ENCODE measurements at places on chromosomes 16 and 17.

DNA sequence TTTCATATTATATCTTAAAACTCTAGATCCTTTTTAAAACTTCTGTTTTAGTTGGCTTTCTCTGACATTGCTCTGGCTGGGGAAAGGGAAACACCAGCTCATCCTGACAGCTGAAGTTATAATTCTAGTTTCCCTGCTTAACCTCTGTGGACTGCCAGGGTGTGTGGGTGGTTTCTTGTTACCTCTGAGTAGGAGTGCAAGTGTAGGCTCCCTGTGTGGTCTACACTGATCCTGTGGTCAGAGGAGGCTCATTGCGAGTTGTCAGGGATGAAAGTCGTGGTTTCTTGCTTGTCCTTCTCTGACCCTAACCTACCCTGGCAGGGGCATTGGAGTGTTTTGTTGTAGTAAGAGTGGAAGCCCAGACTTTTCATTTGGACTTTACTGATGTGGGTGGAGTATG, 221.0 kb downstream of the UTP18 start:
- no peak for DNase-seq

- no peak for DNase-seq
Observed at GRCh38 chr17:67285360-67285759, 40.4 kb upstream of the HELZ start.

DNA sequence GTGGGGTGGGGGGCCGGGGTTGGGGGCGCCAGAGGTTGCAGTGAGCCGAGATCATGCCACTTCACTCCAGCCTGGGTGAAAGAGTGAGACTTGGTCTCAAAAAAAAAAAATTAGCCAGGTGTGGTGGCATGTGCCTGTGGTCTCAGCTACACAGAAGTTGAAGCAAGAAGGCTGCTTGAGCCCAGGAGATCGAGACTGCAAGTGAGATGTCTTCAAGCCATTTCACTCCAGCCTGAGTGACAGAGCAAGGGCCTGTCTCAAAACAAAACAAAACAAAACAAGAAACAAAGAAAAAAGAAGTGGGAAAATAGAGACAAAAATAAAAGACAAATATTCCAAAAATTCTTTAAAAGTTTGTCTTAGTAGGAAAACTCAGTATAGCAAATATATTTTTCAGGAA, 135.1 kb upstream of the CORO6 start:
- no peak for DNase-seq

- no peak for DNase-seq
Observed at GRCh38 chr17:77185137-77185536, 44.4 kb downstream of the SEC14L1 start.

- DNase-seq = no peak
Observed at GRCh38 chr16:89407925-89408300, 82.4 kb downstream of the ANKRD11 start.

DNA sequence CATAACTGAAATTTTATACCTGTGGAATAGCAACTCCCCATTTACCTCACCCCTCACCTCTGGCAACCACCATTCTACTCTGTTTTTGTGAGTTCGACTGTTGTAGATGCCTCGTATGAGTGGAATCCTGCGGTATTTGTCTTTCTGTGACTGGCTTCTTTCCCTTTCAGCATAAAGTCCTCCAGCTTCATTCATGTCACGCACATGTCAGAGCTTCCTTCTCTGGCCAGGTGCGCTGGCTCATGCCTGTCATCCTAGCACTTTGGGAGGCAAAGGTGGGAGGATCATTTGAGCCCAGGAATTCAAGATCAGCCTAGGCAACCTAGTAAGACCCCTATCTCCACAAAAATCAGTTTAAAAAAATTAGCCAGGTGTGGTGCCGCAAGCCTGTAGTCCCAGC, 278.4 kb downstream of the PARN start:
- no peak for DNase-seq

GRCh38 chr17:82215095-82215971, 2.7 kb upstream of the CCDC57 start:
- DNase-seq = no peak

DNA sequence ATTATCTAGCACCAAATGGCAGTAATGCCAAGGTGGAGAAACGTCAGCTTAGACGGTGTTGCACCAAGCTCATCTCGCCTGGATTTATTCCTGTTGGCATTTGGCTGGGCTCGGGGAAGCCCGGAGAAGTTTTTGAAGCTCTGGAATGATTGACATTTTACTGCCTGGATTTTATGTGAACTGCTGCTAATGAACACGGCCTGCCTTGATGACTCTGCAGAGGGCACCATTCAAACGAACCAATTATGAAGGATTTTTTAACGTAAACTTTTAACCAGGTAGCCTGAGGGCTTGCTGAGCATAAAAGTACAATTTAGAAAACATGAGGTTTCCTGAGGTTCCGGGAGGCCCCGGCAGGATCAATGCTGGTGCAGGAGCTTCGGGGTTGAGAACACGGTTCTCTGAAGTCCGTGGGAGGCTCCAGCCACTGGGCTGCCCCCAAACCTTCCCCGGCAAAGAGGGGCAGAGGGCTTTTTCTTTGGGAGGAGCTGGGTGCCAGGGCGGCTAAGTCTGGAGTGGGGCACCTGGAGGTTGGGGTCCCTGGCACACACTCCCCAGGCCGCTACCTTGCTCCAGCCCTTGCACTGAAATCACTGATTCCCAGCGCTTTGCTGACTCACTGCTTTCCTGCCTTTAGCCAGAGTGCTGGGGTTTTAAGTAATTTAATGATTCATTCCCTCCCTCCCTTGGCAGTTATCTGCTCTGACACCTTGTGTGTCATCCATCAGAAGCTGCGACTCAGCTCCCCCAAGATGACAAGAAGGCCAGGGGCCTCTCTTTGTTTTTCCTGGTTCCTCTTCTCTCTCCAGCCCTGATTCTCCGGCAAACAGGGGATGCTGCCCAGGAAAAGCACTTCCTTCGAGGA, 161.2 kb upstream of the IRX3 start:
- no peak for DNase-seq

DNA sequence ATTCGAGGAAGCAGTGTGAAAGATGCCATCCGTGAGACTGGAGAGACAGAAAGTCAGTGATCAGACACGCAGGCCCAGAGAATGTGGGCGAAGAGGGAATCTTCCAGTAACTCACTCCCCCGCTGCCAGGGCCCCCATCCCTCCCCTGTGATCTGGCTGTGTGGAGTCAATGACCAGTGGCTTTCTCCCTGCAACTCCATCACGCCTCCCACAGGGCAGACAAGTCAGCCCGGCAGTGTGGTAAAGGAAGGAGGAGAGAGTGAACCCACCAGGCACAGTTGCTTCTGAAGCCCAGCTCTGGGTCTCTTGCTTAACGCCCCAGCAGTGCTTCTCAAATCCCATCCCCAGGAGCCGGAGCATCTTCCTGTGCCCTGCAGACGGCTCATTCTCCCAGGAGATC, 142.1 kb downstream of the ZNF423 start:
- no peak for DNase-seq

DNA sequence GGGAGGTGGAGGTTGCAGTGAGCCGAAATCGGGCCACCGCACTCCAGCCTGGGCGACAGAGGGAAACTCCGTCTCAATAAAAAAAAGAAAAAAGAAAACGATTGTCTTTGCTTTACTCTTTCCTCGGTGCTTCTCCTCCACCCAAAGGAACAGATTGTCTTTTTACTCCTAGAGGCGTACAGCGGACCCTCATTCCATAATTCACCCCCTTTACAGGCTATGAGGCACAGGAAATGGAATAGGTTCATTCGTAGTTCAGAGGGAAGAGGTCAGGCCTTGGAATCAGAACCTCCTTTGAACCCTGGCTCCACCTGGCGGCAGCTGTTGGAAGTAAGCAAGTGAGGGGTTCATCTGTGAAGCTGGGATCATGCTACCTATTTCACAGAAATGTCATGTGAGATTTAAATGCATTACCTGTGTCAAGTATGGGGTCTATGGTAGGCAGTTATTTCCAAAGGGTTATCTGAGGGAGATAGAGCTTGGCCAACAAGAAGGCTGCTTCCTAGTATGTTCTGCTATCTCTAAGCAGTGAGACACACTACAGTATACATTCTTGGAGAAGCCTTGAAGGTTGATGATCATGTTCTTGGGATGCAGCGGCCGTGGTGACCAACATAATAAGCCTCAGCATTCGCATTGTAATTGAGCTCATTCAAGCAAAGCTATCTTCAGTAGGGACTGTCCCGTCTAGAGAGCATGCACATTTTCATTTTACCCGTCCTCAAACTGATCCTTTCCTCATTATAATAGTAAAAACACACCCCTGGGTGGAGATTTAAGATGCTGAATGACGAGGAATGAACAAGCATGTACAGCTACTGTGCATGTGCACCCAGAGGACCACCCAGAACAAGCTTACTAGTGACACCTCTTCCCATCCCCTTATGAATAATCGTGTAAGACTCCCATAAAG, 18.7 kb upstream of the ZNF689 start:
- DNase-seq = peak; percentile 94

GRCh38 chr16:12646490-12647274, 157.0 kb downstream of the CPPED1 start:
- no peak for DNase-seq

DNA sequence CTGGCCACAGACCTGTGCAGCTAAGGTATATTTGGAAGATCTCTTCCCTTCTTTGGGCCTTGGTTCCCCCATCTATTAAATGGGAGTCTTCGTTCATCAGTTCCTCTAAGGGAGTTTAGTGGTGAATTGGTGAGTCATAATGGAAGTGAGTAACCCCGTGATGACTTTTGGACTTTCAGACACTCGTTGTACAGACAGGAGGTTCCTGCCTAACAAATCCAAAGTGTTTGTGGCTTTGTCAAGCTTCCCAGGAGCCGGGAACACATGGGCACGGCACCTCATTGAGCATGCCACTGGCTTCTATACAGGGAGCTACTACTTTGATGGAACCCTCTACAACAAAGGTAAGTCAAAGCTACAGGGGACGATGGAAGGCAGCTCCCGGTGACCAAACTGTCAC, 40.4 kb downstream of the WSCD1 start:
- no peak for DNase-seq

GRCh38 chr17:13888056-13888609, 181.2 kb upstream of the COX10 start:
- DNase-seq = no peak

- DNase-seq = no peak
Observed at GRCh38 chr16:72635104-72635503, 412.8 kb downstream of the ZFHX3 start.

DNA sequence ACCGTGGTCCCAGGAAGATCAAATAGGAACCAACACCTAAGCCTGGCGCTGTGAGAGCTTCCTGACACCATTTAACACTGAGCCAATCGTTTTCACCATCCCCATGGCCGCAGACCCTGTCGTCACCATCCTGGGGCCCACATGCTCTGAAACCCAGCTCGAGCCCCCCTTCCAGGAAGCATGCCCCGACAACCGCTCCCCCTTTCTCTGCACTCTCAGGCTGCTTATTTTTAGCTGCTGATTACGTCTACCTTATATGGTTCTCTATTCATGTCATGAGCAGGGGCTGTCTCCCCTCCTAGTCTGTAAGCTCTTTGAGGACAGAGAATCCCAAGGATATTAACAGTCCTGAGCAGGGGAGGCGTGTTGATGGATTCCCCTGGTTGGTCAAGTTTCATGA, 10.5 kb downstream of the SRL start:
- no peak for DNase-seq

DNA sequence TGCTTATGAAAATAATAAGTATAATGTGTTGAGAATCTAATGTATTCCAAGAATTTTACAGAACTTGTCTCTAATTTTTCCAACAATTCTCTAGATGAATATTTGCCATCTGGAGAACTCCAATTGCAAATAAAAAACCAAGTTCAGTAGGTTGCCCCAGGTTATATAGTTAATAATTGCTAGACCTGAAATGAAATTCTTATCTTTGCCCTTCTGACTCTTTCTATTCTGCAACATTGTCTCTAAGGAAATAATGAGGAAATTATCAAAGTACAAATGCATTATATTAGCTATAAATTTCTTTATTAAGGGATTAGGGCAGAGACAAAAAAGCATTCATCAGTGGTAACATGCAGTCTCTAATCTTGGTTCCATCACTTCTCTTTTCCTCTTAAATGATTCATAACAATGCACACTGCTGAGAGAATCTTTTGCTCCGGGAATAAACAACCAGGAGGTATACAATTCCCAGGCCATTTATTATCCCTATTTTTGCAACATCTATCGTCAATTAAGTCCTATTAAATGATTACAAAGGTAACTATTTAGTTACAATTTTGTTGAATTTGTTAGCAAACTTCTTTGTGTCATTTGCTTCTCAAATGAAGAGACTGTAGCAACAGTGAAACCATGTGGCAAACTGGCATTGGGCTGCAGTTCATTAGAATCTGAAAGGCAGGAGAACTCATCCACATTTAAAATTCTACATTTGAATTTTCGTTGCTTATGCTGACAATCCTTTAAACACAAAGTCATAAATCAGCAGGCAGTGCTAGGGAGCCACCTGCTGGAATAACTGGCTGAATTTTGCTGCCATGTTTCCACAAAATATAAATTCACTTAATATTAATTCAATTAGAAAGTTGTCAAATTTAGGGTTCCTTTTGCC, 349.6 kb downstream of the KIF2B start:
- peak; percentile 28 for DNase-seq

GRCh38 chr16:24118126-24118821, 137.9 kb upstream of the CACNG3 start:
- no peak for DNase-seq

GRCh38 chr17:52096056-52096455, 62.5 kb downstream of the CA10 start:
- no peak for DNase-seq

DNA sequence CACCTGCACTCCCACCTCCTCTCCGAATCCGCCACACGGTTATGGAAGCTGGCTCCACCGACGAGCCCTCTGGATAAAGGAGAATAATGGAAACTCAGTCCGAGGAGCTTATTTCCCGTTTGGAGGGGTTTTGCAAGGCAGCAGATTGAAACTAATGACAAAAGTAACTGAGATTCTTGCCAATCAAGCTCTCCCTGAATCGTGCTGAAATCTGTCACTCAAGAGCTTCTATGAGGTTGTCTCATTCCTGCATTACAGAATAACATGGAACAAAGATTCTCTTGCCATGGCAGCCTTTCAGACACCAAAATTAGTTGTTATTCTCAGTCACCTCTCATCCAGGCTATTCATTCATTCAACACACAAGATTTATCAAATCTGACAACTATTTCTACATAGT, 405.9 kb downstream of the SOX9 start:
- DNase-seq = no peak

DNA sequence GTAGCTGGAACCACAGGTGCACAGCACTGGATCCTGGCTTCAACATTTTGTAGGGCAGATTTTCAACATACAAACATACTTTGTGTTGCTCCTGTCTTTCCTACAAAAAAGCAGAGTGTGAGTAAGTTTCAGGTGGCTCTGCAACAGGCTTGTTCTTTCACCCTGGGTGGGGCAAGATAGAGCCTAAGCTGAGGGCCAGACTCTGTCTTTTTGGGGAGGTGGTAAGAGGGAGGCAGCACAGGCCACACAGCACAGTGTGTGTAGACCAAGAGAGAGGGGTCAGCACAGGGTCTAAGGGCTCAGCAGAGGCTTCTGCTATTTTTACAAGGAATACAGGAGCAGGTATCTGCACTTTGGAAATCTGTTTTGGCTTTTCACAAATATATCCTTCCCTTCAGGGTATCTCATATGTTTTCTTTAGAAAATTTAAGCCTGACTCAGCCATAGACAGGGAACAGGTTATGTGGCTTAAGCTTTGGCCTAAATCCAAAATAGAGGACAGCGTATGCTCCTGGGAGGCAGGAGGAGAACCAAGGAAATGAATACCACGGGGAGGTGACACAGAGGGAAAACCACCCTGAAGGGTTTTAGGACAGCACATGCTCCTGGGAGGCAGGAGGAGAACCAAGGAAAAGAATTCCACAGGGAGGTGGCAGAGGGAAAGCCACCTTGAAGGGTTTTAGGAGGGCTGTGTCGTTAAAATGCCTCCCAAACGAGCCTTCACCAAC, 21.6 kb downstream of the EMC8 start:
- no peak for DNase-seq

GRCh38 chr16:67016681-67017420, 12.1 kb upstream of the CBFB start:
- no peak for DNase-seq

GRCh38 chr17:78738698-78739097, 43.4 kb downstream of the CYTH1 start:
- no peak for DNase-seq

All from WTC11 (cell line).